RWPE2 (cell line): ENCODE measurements at places on chromosomes 6 and 20.
A peak's percentile ranks its signal among the peaks of the same experiment; 100 is the strongest.

DNA sequence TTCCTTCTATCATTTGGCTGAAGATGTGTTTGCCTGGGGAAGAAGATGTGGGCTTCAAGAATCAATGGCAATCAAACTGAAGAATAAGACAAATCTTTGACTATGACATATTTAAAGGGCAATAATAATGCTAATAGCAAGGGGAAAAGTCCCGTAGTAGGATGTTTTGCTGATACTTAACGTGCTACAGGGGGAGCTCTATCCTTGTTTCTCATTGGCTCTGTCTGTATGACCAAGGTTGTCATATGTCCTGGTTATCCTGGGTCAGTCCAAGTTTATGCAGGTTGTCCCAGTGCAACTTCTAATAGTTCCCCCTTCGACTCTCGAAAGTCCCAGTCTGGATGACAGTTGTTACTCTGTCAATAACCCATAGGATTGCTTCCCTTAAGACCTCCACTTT lies 321.3 kb downstream of the DHX35 start:
- no peak for DNase-seq

- no peak for DNase-seq
Measured at GRCh38 chr6:19193624-19194023, 643.5 kb upstream of the ID4 start.

DNA sequence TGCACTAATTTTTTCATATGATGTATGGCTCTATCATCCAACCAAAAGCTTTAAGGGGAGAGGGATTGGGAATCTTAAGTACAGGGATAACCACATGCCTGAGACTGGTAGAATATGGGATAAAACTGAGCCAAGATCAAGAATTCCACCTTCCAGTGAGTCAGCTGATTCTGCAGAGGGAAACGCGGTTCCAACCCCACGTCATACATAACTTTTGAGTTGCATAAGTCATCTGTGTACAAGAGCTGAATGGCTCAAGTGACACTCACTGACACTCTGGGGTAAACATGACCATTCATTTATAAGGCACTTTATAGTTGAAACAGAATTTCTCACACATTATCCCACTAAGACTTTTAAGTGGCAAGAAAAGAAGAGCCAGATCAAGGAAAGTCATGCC lies 16.4 kb downstream of the TRIM27 start:
- DNase-seq, result no peak

DNA sequence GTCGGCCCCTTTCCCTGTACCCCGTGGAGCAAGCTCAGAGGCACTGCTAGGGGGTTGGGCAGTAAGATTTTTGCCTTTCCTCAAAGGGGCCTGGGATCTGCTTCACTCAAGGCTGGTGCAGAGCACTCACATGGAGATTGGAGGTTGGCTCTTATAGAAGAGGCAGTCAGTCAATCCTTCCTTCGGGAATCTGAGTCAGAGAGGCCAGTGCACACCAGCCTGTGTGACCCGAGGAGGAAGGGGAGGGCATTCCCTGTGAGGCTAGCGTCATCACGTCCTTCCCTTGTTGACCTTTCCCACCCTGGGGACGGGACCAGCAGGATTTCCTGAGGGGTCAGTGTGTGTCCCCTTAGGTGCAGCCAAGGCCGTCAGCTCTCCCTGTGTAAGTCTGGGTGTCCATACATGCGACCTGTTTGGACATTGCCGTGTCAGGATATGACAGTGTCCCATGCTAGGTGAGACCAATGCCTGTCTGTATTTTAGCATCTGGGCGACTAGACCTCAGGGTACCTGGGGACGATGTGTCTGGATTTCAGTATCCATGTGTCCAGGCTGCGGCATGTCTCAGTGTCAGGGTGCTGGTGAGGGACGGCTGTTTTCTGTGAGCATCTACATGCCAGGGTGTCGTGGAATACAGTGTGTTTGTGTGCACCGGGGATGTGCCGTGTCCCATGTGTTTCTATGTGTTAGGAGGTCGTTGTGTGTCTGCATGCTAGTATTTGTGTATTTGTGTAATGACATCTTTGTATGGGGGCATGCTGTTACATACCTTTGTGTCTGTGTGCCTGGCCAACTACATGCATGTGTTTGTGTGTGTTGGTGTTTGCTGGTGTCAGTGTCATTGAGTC lies 2.8 kb upstream of the ZNF512B start:
- DNase-seq, result peak; percentile 85

GRCh38 chr6:17865798-17866725 lies 121.4 kb downstream of the KIF13A start:
- DNase-seq, result peak; percentile 97

DNA sequence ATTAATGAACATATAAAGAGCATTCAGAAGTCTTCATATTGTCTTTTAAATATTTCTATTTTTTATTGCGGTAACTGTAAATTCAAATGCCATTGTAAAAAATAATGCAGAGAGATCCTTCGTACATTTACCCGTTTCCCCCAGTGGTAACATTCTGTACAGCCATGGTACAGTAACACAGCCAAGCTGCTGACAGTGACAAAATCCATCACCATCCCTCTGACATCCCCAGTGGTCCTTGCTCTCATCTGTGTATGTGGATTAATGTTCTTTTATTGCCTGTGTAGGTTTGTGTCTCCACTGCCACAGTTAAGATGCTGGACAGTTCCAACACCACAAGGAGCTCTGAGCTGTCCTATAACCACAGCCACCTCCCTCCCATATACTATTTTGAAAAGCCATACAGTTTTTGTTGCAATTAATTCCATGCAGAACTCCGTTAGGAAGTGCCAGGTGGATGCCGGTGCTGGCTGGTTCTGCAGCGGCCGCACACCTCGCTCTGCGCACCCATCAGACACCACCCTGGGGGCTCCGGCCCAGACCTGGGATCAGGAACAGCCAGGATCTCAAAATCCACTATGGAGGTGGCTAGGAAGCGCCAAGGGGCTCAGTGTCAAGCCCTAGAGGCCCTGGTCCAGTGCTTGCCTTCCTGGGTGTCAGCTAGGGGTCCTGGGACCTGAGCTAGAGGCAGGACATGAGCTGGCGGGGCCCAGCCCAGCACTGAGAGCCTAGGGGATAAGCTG lies 93.1 kb upstream of the PMEPA1 start:
- peak; percentile 75 for DNase-seq
